ENCODE measurements at places on chromosomes 1 and 21. TPM values are rescaled to one million over a fixed set of nuclear protein-coding genes. Genes with fewer than 3 reads are reported as not detected.

- no peak overlapping the region for H3K4me3 ChIP-seq
- DNase-seq = no peak
- H3K4me1 ChIP-seq = peaks cover 4% of the 10 kb centered on the region
- H3K36me3 ChIP-seq = peaks cover 5% of the 10 kb centered on the region
- no peaks in the 10 kb centered on the region for H3K27me3 ChIP-seq
- no peak overlapping the region for H3K27ac ChIP-seq
These were observed 27.2 kb downstream of the ETNK2 start for GRCh38 chr1:204124639-204125038.

DNA sequence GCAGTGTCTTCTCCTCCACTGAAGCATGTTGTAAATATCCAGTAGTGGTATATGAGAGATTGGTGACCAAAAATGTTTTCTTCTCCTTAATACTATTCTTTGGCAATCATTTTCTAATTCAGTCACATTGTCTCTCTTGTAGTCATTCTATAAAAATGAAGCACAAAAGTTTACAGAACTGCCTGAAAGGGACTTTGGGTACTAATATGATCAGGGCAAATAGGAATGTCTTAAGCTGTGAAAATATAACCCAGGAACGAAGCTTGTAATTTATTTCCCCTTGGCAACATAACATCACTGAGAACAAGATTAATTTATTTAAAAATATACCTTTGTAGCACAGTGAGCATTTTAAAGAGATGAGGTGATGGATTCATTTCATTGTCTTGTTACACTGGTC lies 4.9 kb downstream of the B3GALT2 start:
- no peak for DNase-seq
- no peaks in the 10 kb centered on the region for H3K27me3 ChIP-seq
- no peak overlapping the region for H3K4me3 ChIP-seq
- no peaks in the 10 kb centered on the region for H3K36me3 ChIP-seq

DNA sequence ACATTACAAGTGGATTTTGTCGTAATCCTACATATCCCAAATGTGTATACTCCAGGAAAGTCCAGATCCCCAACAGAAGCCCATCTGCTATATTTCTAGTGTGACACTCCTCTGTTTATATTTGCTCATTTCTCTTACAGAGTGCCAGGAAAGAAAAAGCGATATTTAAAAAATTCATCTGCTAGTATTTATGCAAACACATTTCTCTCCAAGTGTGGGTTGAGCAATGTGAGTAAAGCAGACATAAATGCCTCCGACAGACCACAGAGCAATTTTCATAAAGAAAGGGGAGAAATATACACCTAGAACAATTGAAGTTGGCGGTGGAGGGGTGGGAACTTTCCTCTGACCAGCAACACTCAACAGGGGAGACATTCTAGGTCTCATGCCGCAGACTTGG lies 22.2 kb upstream of the RAP1A start:
- peaks cover 8% of the 10 kb centered on the region for H3K4me1 ChIP-seq
- no peak overlapping the region for H3K27ac ChIP-seq
- no peaks in the 10 kb centered on the region for H3K36me3 ChIP-seq
- no peak for DNase-seq
- H3K4me3 ChIP-seq = no peak overlapping the region

GRCh38 chr1:7150724-7151280 lies 365.5 kb downstream of the CAMTA1 start:
- no peak overlapping the region for H3K27ac ChIP-seq
- peaks cover 56% of the 10 kb centered on the region for H3K27me3 ChIP-seq
- DNase-seq = no peak

DNA sequence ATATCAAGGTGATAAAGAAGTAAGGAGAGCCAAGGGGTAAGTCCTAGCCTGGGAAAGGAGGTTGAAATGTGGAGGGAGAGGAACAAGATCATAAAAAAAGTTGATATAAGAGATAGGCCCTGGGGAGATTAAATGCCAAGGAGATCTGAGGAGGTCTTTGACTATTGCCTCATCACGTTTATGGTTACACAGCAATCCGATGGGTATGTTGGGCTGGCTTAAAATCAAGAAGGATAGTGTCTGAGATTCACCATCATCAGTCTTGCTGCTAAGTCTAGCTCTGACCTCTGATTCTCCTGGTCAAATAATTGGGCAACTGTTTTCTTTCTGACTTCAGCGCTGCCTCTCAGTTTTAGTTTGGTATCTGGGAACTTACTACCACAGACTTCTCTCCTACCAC lies 416.3 kb downstream of the GPATCH2 start:
- H3K4me3 ChIP-seq = no peak overlapping the region
- H3K36me3 ChIP-seq = no peaks in the 10 kb centered on the region
- H3K4me1 ChIP-seq = no peaks in the 10 kb centered on the region
- H3K27ac ChIP-seq = no peak overlapping the region
- H3K27me3 ChIP-seq = 0 out of 2 replicates have a peak, but pooled peaks cover 4% of the 10 kb centered on the region

SLC1A7 gene
- total RNA-seq = 0.04 TPM

NCMAP gene
- not detected for total RNA-seq

SYT11 gene
- total RNA-seq = 6.8 TPM

SLAMF8 gene
- 0.05 TPM for total RNA-seq
